WERI-Rb-1 (cell line): ENCODE measurements at places on chromosomes 12 and 14.

DNA sequence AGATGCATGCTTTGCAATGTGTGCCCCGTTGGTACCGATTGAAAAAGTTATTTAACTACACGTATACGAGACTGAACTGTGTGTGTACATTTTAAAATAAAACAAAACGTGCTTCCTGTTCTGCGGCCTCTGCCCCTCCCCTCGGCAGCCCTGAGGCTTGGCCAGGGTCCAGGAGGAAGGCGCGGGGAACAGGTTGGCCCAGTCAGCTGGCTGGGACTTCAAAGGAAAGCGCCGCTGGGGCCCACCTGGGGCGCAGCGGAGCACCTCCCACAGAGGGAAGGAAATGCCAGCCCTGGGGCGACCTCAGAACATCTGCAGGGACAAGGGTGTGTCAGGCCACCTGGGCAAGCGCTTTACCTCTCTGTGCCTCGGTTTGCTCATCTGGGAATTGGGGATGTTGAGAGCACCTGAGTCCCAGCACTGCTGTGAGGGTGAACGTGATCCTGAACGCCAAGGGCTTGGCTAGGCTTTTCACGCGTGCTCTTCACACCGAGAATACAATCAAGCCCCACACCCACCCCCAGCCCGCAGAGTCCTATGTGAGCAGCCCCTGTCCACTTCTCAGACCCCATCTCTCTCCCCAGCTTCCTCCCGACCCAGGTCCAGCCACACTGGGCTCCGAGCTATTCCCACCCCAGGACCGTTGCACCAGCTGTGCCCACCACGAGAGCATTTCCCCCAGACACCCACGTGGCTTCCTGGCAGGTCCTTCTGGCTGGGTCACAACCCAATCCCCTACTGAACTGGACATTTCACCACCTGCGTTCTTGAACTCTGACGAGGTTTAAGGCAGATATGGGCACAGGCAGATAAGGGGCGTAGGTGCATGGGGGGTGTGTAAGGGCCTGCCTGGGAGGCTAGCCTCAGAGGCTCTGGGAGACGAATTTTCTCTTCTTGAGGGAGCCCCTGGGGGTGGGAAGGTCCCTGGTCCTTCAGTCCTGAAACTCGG lies 41.9 kb upstream of the NCOR2 start:
- DNase-seq: no peak

- no peak for DNase-seq
Observed at GRCh38 chr12:30725739-30726138, 29.0 kb downstream of the CAPRIN2 start.

GRCh38 chr12:11650286-11651281 lies 1.1 kb downstream of the ETV6 start:
- DNase-seq: no peak

GRCh38 chr12:108831309-108831991 lies 25.9 kb downstream of the SSH1 start:
- no peak for DNase-seq

GRCh38 chr14:102249041-102249440 lies 55.9 kb downstream of the MOK start:
- DNase-seq: no peak

- peak; percentile 57 for DNase-seq
Observed at GRCh38 chr14:33475623-33476022, 475.3 kb downstream of the EGLN3 start.

- DNase-seq: no peak
Observed at GRCh38 chr14:71214241-71214640, 307.0 kb downstream of the PCNX1 start.

DNA sequence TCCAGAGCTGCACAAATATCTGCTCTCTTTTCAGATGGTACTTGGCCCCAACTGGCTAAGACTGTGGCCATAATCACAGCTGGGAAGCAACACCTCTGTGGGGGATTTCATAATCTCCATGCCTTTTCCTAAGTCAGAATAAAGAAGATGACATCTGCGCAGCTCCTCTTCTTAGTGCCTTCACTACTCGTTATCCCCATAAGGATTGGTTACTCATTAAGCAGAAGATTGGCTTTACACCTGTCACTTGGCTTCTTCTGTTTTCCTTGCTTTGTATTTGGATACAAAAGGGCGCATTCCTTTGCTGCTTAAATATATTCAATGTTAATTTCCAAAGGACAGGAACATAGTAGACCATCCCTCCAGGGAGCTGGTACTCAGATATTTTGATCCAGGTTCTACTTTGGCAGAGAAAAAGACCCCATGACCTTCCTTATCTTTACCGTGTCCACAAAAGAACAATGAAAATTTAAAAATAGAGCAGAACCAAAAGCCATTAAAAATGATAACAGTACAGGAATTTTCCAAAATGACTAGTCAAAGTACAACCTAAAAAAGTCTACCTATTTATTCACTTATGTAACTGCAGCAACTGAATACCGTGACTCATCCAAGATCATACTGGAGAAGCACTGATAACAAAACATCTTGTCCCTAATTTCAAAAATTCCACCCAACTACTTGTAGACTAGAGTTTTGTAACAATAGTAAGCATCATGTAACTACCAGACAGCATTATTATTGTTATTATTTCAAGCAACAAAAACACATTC lies 352.3 kb upstream of the TMPO start:
- no peak for DNase-seq

- no peak for DNase-seq
Observed at GRCh38 chr14:80475074-80475473, 263.8 kb upstream of the DIO2 start.

DNA sequence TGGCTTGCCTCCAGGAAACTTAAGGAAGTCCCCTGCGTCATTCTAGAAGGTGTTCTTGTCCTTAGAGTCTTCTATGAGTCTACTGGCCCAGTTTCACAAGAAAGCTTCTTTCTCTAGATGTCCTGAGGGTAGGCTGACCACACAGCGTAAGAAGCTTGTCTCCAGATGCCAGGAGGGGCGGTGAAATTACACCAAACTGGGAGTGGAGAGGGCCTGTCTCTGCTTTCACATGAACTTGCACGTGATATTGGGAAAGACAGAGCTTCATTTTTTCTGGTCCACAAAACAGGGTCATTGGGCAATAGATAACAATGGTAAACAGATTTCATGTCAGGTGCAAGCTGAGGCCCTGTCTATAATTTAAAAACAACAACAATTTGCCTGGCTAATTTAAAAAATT lies 85.7 kb upstream of the TBX3 start:
- DNase-seq: no peak

GRCh38 chr12:75716291-75717025 lies 205.0 kb upstream of the KRR1 start:
- DNase-seq: peak; percentile 30

GRCh38 chr12:94721173-94721572 lies 70.8 kb upstream of the TMCC3 start:
- DNase-seq: no peak

GRCh38 chr14:68341411-68342212 lies 451.3 kb downstream of the ZFP36L1 start:
- DNase-seq: no peak

GRCh38 chr12:41653386-41654326 lies 465.5 kb downstream of the PDZRN4 start:
- DNase-seq: no peak

DNA sequence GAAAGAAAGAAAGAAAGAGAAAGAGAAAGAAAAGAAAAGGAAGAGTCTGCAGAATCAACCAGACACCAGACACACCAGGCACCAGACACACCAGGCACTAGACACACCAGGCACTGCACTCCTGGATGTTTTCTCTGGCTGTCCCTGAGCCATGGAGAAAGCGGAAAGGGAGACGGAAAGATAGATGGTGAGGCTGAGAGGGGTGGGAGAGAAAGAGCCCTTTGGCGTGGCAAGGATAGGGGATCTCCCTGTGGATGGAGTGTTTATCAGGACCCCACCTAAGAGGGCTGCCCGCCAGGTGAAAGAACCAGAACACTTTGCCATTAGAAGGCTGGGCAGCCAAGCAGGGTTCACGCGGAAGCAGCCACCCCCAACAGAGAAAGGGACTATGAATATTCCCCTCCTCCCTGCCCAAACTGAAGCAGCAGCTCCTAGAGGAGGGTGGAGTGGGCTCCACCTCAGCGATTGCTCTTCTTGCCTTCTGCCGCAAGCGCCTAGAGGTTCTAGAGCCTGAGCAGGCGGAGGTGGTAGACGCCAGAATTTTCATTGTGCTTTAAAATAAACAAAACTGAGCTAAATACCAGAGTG lies 13.4 kb downstream of the ST8SIA1 start:
- DNase-seq: no peak

DNA sequence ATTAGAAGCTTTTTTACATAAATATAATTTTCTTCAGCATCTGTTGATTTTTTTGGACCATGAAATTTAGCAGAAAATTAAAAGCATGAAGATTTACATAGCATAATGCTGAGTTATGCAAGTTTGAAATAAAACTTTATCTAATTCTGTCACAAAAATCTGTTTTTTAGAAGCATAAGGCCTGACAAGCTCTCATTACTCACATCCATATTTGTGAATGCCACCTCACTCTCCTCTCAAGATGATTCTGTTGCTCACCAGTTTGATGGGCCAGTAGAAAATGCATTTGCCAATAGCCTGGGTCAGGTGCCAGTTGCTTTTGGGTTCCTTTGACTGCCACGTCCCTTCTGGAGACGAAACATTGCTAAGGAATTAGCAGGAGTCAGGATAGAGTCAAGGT lies 181.5 kb upstream of the ATP2B1 start:
- DNase-seq: no peak
